ENCODE measurements at places on chromosomes 7 and 10.

DNA sequence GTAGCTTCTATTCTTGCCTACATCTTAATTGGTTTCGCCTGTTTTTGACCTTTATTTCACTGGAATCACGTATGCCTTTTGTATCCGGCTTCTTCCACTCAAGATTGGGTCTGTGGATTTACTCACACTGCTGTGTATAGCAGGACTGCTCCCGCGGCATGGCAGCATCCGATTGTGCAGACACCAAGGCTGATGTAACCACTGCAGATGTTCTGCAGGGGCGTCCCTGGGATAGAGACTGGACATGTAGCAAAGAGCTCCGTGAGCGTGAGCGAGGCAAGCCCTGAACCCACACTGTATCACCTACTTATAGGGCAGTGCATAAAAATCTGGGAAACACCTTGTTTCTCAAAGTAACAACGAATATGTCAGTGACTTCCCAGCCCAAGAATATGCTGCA, 11.4 kb upstream of the IDI2 start:
- DNase-seq: no peak

GRCh38 chr10:132293813-132294520, 13.8 kb downstream of the STK32C start:
- no peak for DNase-seq

GRCh38 chr10:61342858-61343572, 110.2 kb downstream of the TMEM26 start:
- DNase-seq: no peak

- no peak for DNase-seq
Measured at GRCh38 chr7:151185762-151186639, 1.0 kb downstream of the ASB10 start.

DNA sequence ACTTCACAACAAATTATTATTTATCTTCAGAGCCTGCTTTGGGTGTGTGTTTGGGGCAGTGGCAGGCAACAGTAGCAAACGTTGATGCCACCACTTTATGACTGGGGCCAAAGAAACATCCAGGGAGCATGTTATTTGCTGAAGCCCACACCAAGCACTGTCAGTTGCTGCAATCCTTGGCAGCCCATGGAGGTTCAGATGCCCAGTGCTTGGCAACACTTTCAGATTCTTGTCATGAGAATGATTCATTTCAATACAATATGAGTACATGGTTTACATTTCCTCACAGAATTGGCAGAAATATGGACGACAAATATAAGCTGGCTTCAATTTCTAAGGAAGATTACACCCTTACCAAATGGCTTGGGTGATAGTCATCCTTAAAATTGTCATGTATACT, 46.5 kb upstream of the GLI3 start:
- DNase-seq: no peak

DNA sequence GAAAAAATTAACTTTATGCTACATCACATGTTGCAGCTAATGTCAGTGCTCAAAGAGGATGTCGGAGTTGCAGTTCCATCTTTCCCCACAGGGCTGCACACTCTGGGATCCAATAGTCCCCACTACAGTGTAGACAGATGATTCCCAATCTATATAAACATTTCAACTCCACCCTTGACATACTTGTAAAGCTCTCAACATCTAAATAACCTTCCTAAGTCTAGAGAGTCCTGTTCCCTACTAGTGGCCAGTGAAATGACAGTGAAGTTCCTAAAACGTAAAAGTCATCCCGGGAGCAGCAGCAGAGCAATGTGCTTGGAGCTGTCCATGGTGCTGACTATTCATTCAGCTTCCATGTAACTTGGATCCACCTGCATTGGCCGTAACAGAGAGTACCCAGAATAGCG, 145.1 kb downstream of the GRM8 start:
- DNase-seq: no peak

DNA sequence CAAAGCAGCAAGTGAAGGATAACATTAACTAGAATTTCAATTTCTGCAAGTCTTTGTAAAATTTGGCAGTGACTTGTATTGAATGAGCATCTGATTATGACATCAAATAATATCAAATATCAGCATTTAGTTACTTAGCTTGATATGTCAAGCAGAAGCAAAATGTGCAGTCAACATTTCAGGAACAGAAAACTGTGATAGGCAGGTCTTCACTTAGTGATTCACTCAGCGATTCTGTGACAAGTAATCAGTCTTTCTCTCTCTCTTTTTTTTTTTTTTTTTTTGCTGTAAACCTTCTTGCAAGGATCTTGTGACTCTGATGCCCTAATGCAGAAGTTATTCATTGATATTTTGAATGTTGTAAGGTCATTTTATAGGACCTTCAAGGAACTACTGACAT, 307.1 kb downstream of the MTERF1 start:
- no peak for DNase-seq

GRCh38 chr10:91596825-91597196, 36.1 kb downstream of the PPP1R3C start:
- no peak for DNase-seq

DNA sequence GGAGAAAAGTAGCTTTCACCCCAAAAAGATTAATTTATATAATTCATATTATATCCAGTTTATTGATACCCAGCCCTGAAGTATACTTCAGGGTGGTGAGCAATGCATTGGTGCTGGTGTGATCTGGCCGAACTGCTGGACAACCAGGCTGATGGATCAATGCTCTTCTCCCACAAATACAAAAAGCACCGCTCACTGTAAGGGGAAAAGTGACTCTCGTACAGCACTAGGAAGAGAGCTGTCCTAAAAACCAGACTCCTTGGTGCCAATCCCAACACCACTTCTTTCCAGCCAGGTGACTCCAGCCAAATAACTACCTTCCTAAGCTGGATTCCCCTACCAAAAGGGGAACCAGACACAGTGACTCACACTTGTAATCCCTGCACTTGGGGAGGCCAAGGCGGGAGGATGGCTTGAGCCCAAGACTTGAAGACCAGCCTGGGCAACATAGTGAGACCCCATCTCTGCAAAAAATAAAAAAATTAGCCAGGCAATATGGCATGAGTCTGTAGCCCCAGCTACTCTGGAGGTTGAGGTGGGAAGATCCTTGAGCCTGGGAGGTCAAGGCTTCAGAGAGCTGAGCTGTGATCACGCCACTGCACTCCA, 13.1 kb upstream of the TNPO3 start:
- DNase-seq: no peak

DNA sequence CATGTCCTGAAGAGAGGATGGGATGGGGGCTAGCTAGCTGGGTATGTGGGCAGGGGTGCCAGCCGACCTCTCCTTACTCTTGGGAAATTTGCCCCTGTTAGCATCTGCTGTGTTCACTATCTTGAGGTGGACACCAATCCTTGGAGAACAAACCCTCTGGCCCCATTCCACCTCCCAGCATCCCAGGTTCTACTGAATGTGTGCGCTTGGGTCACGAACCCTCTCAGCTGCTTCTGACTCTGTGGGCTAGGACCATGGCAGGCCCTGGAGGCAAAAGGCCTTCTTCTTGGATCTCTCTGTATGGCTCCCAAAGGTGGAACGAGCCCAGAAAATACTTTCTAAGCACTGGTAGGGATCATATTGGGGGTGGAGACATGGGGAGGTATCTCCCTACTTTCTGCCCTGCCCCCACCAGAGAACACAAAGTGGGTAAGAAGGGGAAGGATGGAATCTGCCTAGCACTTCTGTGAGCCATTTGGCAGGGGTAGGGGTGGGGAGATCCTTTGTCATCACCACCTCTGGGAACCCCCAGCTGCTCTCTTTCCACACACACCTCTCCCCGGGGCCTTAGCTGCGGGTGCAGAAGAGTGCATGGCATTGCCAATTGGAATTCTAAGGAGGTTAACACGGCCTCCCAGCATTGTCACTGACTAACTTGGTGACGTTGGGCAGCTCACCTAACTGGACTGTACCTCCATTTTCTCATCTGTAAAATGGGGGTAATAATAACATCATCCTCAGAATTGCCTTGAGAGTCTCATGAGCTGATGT, 7.7 kb downstream of the UNC5B start:
- no peak for DNase-seq

GRCh38 chr7:106679153-106679931, 18.4 kb upstream of the CCDC71L start:
- no peak for DNase-seq

DNA sequence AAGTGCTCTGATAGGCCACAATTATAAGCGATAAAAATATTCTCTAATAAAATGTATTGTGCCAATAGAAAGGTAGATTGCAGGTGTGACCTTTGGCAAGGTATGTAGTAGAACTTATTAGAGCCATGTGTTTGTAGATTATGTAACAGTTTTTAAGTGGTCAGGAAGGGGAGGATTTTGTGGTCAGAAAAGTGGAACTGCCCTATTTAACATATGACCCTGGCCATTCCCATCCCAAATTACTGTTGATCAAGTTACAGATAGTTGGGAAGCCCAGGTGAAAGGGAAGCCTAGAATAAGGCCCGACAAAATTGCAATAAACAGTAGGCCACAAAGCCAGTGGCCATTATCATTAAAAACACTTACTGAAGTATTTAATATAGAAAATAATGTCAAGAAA, 89.2 kb downstream of the SPAG6 start:
- no peak for DNase-seq

- DNase-seq: no peak
Measured at GRCh38 chr10:112122827-112123226, 60.7 kb downstream of the GPAM start.

GRCh38 chr10:70772627-70773026, 12.6 kb downstream of the TBATA start:
- no peak for DNase-seq
